NK-92 treated with Interleukin-12 subunit alpha and Interleukin-12 subunit beta, amount 100 ng/mL, for 24 hours (cell line): ENCODE measurements at places on chromosomes 16 and 17.

DNA sequence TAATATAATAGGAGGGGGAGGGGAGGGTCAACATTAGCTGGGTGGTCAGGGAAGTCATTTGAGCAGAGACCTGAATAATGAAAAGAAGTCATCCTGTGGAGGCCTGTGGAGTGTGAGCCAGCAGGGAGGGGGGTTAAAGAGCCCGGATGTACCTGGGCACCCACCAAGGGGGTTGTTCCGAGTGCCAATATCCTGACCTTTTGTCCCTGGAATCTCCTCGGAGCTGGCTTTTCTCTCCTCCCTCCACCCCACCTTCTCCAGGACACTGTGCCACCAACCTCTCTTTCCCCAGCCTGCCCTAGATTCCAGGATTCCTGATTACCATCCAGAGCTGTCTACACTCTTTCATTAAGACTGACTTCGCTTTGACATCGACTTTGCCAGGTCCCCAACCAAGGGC, 6.2 kb downstream of the SHBG start:
- DNase-seq: no peak

- DNase-seq: no peak
These were observed 38.0 kb downstream of the HEATR3 start for GRCh38 chr16:50103764-50104163.

DNA sequence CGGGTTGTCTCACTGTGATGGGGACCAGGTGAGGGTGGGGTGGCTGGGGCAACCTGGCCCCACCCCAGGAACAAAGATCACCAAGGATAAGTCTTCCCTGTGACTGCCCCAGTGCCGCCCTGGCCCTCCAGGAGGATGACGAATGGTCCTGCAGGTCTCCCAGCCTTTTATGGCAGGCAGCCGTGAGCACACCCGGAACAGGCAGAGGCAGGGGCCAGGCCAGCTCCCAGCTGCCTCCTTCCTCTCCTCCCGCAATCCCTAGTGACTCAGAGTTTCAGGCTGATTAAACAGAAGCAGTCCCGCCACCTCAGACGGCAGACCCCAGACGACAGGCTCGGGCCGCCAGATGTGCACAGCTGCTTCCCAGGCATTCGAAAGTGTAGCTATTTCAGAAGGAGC, 13.3 kb downstream of the JUP start:
- no peak for DNase-seq

GRCh38 chr17:80425835-80426426, 11.0 kb downstream of the ENDOV start:
- no peak for DNase-seq

DNA sequence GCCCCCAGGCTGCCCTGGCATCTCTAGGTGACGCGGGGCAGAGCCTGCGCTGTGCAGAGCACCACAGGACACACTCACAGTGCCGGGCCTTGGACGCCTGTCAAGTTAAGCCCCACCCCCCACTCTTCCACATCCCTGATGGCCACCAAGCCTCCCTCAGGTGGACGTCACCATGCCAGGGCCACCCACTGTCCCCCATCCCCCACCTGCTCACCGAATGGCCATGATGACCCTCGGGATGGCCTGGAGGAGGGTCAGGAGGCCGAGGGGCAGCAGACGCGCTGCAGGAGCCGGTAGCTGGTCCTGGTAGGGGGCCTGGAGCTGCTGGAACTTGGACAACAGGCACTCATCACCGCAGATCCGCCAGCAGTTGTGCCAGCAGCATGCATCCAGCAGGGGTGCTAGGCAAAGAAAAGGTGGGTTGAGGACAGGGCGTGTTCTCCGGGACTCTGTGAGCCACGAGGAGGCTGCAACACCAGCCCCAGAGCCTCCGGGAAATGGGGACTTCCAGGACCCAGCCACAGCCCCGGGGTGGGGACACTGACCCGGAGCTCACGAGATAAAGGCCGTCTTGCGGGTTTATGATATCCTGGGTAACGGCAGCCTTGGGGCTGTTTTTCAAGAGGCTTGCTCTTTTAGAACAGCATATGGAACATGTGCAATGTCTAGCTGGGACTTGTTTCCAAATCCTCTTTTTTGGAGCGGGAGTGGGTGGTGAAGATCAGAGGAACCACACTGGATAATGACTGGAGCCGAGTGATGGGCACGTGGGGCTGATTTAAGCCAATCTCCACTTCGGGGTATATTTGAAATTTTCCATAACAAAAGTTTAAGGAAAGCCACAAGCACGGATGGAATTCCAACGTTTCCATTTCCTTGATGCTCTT, 11.4 kb downstream of the C16orf95 start:
- no peak for DNase-seq

DNA sequence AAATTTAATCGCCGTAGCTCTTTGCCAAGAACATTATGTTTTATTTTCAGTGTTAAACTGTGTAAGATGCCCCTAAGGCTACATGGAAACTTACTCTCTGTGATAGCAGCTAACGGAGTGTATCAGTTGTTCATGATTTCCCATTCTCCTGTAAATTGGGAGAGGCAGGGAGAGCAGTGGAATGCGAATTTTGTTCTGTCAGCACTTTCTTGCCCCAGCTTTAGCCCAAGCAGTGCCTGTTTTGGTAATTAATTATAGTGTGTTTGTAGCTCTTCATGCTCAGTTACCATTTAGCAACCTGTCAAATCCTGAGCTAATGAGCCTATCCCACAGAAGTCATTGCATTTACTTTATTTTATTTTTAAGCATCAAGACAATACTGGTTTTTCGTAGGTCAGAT, 475.1 kb upstream of the RBFOX1 start:
- no peak for DNase-seq

DNA sequence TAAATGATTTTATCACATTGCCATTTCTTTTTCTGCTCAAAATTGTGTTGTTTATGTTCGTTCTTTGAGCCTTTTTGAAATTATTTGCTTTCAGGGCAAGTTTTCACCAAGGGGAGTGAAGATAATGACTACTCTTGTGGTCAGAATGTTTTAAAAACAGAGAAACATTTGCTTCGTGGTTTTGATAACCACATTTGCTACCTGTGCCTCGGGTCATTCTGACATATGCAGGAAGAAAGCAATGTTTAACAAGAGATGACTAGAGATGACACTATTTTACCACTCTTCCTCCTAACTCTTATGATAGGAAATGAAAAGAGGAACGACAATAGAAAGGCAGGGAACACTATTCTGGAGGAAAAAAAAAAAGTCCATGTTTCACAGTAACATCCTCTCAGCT, 1496.5 kb upstream of the GOT2 start:
- no peak for DNase-seq

DNA sequence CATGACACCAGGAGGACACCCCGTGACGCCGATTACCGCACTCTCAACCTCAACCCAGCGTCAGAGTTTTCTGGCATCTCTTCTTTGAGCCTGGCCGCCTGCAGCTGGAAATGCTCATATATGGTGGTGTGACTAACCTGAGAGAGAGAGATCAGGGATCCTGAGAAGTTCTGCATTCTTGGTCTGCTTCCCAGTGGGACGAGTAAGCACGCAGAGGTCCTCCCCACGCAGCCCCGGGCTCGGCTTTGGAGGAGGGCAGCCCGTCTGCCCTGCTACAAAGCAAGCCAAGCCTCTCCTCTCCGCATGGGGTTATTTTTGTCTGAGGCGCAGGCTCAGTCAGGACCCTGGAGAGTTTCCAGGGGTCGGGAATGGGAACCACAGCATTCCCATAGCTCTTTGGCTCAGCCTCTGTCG, 16.5 kb downstream of the CRISPLD2 start:
- no peak for DNase-seq

- no peak for DNase-seq
These were observed 70.1 kb downstream of the COPRS start for GRCh38 chr17:31788956-31789355.

GRCh38 chr17:56756536-56756935, 77.2 kb downstream of the C17orf67 start:
- DNase-seq: no peak

GRCh38 chr16:86631444-86631843, 53.1 kb downstream of the FOXL1 start:
- DNase-seq: no peak

DNA sequence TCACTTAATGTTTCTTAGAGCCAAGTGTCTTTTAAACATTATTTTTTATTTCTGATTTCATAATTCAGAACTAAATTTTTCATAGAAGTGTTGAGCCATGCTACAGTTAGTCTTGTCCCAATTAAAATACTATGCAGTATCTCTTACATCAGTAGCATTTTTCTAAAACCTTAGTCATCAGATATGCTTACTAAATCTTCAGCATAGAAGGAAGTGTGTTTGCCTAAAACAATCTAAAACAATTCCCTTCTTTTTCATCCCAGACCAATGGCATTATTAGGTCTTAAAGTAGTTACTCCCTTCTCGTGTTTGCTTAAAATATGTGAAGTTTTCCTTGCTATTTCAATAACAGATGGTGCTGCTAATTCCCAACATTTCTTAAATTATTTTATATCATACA, 13.6 kb upstream of the BCAS3 start:
- DNase-seq: no peak

DNA sequence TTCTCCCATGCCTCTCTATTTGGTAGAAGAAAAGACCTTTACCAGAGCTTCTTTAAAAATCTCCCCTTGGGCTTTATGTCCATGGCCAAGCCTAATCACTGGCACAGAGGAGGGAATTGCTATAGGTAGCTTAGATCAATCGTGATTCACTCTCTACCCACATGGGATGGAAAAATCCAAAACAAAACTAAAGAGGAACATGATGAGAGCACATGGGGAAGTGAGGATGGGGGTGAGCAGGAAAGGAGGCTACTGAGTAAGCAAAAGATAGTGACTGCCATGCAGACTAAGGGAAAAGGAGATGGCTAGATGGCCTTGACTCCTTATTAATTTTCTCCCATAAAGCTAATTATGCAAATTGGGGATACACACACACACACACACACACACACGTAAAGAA, 201.2 kb downstream of the HS3ST3A1 start:
- DNase-seq: no peak

- no peak for DNase-seq
These were observed 93.4 kb upstream of the METRNL start for GRCh38 chr17:82985973-82986372.

- no peak for DNase-seq
These were observed 22.3 kb downstream of the SRP68 start for GRCh38 chr17:76049836-76050537.

DNA sequence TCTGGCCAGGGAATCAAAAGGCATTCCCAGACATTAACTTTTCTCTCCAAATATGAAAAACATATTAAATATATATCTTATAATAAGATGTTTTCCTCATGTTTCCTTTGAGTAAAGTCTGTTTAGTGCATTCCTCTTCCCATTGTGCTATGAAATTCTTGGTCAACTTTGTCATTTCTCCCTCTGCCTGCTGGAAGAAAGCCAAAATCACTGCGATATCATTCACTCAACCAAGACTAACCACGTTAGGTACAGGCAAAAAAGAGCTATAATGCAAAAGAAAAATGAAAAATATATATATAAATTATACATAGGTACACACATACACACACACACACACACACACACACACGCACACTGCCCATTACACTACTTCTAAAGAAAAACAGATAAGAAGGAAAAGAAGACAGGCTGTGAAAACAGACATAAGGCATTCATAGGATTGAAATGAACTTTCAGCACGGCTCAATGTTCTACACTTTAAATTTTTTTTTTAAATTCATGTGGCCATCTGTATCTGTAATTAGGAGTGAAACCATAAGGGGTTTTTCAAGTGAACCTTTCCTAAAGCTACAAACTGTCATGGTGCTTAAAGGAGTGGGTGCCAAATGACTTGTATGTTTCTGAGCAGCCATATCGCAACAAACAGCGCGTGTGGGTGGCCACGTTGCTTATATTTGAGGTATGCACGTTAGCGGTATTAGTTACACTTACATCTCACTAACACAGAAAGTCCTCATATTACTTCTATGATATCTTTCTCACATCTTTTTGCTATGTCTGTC, 71.6 kb upstream of the PSMD7 start:
- DNase-seq: no peak

DNA sequence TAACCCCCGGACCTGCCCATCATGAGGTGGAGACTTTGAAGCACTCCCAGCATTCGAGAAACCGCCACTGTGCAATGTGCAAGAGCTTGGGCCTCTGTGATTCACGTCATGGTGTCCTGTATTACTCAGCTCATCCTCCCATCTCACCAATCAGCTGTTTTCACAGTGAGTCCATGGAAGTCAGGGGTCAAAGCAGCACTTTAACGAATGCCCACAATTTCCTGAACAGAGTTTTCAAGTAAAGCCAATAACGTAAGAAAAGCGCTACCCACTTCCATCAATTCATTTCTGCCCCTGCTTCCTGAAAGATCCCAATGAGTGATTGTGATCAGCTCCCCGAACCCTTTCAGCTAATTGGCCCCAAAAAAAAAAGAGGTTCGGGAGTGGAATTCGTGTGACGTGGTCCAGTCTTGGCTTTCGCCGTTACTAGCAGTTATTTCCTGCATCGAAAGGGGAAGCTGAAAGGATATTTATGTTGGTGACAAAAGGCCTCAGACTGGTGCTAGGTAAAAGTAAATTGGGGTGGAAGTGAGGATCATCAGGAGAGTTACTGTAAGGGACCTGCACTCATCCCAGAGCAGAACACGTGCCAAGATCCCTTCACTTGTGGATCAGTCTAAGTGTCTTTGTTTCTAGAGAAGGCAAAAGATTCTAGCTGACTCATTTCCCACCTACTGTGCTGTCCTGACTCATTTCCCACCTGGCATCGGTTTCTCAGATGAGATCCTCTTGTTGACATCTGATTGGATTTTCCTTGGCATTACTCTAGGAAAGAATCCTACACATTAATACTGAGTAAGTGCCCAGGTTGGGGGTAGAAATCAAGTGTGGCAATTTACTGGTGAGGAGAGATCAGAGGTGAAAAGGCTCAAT, 136.7 kb upstream of the NUDT7 start:
- DNase-seq: no peak

GRCh38 chr16:67897231-67897630, 4.2 kb downstream of the PSKH1 start:
- DNase-seq: no peak

DNA sequence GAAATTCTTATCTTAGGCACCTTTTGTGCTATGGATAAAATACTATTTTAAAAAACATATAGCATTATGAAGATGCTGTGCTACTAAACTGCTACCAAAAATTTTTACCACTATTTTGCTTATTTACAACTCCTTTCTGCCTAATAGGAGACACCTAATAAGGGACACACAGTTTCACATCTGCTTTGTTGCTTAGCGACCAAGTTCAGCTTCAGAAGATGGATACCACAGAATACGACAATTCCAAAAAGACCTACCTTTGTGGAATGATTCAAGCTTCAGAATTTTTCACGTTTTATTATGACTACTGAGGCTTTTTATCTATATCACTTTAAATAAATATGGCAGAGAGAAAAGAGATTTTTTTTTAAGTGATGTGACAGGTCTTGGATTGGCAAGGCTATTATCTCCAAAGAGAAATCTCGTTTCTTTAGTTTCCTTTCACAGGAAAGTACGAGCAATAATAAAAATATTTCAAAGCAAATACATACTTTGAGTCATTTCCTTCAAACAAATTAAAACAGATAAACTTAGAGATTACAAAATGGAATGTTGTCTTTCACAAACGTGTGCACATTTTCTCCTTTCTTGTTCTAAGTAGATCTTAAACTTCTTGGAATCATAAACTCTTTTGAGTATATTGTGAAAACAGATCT, 35.4 kb downstream of the SPAG9 start:
- DNase-seq: no peak

GRCh38 chr17:34126965-34127364, 128.1 kb upstream of the CCL2 start:
- DNase-seq: no peak

- no peak for DNase-seq
These were observed 28.0 kb downstream of the CUEDC1 start for GRCh38 chr17:57927048-57927723.
